Activated CD4-positive, alpha-beta T cell treated with anti-CD3 and anti-CD28 coated beads, Interleukin-2, Interleukin-6, amounts not matched to agents 100 ng/mL and 50 ng/mL, durations not matched to agents 16 hours and 8 hours (primary cell): ENCODE measurements at places on chromosomes 3 and 15.
A peak's percentile ranks its signal among the peaks of the same experiment; 100 is the strongest.

DNA sequence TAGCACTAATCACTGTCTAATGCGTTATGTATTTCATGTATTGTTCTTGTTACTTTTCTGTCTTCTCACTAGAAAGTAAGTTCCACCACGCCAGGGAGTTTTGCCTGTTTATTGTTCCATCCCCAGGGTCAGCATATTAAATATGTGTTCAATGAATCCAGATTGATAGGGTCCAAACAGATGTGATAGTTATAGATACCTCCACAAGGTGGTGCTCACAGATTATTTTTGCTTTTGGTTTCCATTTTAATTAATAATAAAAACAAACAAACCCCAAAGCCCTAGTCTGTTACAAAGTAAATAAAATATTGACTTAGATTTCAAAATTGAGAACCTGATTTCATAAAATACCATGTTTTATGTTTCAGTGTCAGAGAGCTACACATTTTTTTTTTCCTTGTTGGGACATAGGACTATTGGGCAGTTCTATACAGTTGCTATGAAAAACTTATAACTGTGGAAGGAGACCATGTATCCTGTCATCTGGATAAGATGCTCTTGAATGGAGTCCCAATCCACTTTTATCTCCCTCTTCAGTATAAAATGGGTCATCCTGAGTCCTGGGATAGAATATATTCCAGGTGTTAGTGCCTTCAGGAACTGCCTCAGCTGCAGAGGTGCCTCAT is 12.4 kb downstream of the OTOL1 start:
- peak; percentile 1 for DNase-seq

- peak; percentile 61 for DNase-seq
Measured at GRCh38 chr3:105369500-105370371, 3.0 kb downstream of the ALCAM start.

DNA sequence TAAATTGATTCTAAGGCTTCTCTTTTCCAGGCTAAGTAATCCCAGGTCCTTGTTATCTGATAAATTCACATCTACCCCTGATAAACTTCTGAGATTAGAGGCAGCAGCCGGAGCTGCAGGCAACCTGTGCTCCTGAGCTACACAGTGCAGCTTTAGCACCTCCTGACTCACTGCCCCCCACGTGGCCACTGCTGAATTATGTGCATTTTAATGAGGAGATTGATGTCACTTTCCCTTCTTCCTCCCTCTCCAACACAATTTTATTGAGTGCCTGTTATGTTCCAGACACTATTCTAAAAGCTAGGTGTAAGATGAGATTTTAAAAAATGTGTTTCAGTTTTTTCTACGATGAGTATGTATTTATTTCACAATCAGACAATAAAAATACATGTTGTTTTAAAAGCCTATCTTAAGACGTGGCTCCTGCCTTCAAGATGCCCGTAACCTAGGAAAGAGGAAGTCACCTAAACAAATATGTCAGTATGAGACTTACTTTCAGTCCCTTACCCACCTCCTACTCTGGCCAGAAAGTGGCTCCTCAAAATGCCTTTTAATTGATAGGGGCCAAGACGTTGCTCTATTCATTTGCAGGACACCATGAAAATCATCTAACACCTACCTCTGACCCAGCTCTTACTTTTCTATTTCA is 161.5 kb upstream of the PFN2 start:
- no peak for DNase-seq

- no peak for DNase-seq
Measured at GRCh38 chr3:56771376-56771775, 30.4 kb downstream of the ARHGEF3 start.

DNA sequence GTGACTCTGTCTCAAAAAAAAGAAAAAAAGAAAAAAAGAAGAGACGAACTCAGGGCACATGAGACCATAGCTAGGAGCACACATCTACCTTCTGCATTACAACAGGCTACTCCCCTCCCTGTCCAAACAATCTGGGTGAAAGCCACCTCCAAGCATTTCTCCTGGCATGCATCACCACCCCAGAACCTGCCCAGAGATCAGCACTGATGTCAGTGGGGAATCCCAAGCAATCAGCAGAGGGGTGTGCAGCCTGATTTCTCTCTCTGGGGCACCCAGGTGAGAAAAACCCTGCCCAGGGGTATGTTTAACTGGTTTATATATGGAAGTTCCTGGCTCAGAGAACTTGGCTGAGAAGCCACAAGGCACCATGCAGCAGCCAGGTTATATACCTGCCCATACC is 59.4 kb downstream of the CDC25A start:
- DNase-seq, result no peak

GRCh38 chr3:69997631-69998307 is 1.8 kb upstream of the SAMMSON start:
- DNase-seq, result no peak

DNA sequence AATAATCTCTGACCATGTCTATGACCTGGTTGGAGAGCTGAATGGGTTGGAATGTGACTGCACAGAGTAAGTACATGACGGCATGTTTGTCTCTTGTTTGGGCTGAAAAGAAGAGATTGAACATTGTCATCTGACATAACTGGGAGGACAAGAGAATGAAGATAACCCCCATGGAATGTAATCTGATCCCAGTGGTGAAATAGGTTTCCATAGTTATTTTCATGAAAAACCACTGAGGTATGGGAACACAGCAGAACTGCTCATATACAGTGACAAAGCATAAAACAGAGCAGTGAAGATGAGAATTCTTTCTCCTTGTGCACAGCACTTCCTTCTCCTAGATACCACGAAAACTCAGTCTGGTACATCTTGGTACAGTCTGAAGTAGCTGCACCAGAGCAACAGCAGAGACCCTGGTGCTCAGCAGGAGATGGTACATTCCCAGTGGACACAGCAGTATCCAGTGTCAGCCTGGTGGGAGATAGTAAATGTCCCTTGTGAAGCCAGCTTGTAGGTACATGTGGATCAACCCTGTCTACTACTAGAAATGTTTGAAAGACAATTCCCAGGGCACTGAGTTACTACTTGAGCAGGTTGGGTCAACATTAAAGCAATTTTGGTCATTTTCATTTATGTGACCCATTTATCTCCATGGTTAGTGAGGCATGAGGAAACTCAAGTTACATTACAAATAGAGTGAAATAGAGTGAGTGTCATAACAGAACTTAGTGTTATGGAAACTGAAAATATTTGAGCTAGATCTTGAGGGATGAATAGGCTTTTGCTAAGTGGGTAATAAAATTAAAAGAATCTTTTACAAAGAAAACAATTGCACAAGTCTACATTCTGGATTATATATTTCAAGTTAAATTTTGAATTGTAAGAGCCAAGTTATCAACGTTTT is 178.3 kb downstream of the SUCNR1 start:
- DNase-seq, result no peak

DNA sequence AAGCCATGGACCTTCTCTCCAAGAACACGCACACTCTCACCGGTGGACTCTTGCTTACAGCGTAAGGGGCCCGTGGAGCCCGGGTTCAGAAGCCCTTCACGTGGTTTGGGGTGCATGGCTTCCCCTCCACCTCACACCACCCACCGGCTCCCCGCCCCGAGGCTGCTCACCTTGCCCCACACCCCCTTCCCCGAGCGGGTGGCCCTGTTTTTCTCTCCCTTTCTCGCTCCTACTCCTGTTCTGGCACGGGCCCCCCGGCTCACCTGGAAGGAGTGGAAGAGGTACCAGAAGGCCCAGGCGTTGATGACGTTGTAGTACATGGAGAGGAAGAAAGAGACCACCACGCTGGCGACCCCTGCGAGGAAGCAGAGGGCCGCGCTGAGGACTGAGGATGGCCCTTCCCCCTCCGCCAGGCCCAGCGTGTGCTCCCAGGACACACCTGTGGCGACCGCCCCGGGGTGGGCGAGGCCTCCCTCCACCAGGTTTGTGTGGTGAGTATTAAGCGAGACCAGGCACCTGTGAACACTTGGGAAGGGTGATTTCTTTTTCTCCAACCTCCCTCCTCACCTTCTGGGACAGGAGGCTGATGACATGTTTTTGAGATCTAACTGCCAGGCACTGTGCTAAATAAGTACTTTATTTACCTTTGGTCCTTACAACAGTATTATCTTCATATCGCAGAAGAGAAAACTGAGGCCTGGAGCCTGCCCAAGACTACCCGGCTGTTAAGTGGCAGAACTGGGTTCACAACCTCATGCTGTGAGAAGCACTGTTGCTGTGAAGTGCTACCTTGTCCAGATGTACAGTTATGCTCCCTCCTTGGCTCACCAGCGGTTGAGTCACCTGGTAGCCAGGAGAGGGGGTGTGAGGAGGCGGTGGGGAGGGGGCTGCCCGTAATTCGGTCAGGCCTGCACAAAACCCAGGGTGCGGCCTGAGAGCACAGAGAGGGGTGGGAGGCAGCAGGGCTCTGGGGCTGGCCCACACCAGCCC is 16.3 kb downstream of the SLC6A20 start:
- DNase-seq, result no peak

DNA sequence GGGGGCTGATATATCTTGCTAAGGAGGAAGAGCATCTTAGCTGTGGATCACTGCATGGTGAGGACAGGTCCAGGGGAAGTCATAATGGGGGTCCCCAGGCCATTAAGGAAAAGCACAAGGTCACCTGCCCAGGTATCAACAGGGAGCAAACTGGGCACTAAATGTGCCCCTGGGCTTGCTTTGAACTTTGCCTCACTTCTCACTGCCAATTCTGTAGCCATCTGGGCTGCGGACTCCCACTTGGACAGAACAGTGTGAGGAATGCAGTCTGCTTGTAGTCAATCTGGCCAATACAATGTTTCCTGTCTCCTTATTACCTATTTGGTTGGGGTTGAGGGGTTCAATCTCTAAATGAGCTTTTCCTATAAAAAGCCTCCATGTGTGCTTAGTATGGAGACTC is 21.3 kb downstream of the ARRDC4 start:
- DNase-seq, result no peak

DNA sequence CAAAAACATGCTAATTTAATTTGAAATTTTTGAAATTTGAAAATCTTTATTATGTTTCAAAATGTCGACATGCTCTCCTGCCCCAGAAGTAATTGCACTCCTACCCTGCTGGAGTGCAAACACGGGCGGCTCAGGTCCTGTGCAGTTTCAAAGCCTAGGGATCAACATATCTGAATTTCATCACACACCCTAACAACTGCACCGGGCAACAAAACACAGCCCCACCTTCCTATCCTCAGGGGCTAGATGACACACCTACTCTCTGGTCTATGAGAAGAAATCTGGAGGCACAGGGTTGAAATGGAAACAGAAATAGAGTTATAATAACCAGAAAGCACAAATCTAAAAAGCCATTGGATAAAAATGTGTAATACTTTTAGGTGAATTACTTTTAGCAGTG is 61.4 kb downstream of the BFSP2 start:
- no peak for DNase-seq

DNA sequence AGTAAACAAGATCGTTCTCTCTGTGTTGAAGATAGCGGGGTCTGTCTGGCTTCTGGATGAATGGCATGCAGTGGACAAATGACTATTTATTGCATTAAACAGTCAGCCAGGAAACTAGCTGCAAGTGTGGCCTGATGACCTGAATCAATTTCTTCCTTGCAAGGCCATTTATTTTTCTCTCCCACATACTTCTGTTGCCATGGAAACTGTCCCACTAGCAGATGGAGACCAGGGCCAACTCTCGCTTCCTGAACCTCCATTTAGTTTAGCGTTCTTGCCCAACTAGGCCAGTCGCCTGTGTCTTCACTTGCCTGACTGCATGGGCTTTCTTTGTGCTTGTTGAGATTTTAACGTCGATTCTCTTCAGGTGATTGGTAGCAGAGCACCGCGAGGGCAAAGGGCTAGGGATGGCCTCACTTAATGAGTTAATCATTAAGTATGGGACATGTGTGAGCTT is 27.6 kb downstream of the LMCD1 start:
- DNase-seq, result no peak

- DNase-seq, result no peak
Measured at GRCh38 chr3:162269636-162270458, 773.2 kb downstream of the OTOL1 start.

DNA sequence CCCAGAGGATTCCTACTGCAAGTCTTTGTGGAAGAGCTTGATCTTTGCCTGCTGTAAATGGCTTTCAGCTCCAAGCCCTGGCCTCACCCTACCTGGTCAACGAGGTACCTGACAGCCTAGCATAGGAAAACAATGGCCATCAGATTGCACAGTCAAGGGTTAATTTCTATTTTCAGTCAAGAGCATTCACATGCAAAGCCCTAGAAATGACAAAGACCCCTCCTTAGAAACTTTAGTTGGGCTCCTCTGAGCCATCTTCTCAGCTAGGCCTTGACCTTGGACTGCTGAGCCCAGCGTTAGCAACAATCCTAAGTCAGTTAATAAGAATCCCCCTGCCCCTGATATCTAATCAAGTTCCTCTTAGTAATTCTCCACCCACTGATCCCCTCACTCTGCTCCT is 18.5 kb downstream of the MESD start:
- no peak for DNase-seq

DNA sequence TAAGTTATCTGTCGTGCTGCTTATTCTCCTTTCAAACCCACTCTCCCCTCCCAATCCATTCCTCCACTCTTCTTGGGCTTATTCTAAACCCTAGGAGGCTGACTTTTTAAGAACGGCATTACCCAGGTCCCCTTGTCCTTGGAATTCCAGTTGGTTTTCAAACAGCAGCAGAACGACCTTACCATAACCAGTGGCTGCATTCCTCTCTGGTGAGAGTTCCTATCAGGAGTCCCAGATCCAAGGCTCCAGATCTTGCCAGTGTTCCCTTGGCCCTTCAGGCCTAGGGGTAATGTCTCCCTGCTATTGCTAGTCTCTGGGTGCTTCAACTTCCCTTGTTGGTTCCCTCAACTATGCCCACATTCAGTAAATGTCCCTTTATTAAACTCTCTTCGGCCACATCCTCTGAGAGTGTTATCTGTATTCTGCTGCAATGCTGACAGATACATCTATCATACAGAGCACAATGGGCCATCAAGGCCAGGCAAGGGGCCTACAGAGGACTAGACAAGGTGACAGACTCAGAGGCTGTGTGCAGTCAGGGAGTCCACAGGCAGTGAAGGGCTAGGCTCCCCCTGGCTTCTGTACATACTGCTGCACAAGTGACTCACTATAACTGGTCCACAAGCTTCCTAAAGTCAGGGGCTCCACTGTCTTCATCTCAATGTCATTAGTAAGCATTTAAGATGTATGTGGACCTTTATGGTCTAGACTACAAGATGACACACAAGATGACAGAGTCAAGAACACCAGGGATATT is 10.1 kb downstream of the LYSMD2 start:
- no peak for DNase-seq

- peak; percentile 31 for DNase-seq
Measured at GRCh38 chr15:62391641-62392262, 226.7 kb upstream of the C2CD4B start.
